ENCODE measurements at places on chromosomes 12 and 14. TPM values are rescaled to one million over a fixed set of nuclear protein-coding genes. Genes with fewer than 3 reads are reported as not detected.

Gene ANO2
- total RNA-seq = not detected

Gene PRIMA1
- total RNA-seq = not detected

Gene MANSC1
- 3.5 TPM for total RNA-seq

Gene GARIN6
- total RNA-seq = not detected

Gene ZBTB42
- total RNA-seq = 1.6 TPM

Gene KRR1
- 81.1 TPM for total RNA-seq

Gene PPP1R13B
- 8.6 TPM for total RNA-seq

Gene HSPA2
- 4.1 TPM for total RNA-seq

Gene IFNG
- 49.1 TPM for total RNA-seq

Gene ENDOU
- 0.15 TPM for total RNA-seq

Gene PAWR
- 5.6 TPM for total RNA-seq

Gene LBHD2
- not detected for total RNA-seq

Gene TAMALIN
- 14.8 TPM for total RNA-seq

Gene KLRC2
- total RNA-seq = not detected

Gene TGFB3
- total RNA-seq = 3.6 TPM

Gene SLC38A2
- total RNA-seq = 206 TPM
